ENCODE measurements at places on chromosomes 7 and 10. TPM values are rescaled to one million over a fixed set of nuclear protein-coding genes. Genes with fewer than 3 reads are reported as not detected.

- no peak for DNase-seq
Measured at GRCh38 chr7:50652400-50653125, 87.4 kb upstream of the DDC start.

The C7orf57 gene
- polyA plus RNA-seq, result 0.09 TPM

The ZPBP gene
- not detected for polyA plus RNA-seq

DNA sequence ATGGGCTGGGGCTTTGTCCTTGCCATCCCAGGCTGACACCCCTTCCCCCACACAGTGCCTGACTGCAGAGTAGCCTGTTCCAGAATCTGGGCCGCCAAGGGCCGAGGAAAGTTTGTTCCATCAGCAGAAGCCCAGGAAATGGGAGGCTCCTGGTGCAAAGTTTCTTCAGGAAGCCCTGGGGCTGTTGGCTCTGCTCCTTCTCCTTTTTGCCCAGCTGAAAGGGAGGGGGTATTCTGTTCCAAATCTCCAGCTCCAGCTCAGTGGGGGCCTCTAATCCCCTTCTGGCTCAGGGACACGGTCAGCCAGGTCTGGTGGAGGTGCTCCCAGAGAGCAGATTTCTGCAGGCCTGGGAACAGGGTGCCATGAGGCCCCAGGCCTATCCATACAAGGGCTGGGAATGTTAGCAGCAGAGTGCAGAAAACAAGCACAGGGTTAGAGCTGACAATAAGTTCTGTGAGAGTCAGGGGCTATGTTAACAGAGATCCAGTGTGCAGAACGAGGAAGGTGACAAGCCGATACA is 399.5 kb downstream of the RPS24 start:
- no peak for DNase-seq

DNA sequence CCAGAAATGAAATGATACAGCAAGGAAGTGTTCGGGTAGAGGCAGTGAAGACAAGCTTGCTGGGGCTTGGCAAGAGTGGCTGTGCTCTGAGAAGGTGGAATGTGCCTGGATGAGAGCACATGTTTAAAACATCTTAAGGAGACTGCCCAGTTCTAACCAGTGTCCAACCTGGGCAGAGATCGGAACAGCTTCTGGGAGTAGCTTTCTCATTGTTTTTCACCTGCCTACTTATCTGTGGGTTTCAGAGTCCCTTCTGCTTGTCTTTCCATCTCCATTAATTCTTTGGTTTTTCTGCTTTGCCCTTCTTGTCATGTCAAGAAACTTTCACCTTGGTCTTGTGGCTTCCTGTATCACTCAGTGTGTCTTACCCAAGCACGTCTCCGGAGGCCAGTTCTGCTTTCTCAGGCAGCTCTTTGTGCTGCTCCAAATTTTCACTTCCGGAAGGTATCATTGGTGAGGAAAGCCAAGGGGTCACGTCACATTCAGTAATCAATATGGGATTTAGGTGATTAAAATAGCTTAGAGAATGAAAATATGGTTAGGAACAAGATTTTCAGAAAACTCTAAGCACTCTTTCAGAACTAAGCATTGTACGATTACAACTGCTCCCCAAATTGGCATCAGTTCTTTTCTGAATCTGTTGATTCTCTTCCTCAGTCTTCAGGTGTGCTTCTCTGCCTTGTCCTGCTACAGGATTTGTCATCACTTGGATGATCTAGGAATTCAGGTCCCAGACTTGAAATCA is 5.5 kb upstream of the LAMB4 start:
- DNase-seq, result no peak

- DNase-seq, result peak; percentile 51
Measured at GRCh38 chr7:37901236-37901827, 15.3 kb downstream of the SFRP4 start.

- DNase-seq, result no peak
Measured at GRCh38 chr7:112798274-112799159, 8.3 kb upstream of the TMEM168 start.

The EBF3 gene
- polyA plus RNA-seq, result 0.07 TPM

The CDH23 gene
- 2.1 TPM for polyA plus RNA-seq

DNA sequence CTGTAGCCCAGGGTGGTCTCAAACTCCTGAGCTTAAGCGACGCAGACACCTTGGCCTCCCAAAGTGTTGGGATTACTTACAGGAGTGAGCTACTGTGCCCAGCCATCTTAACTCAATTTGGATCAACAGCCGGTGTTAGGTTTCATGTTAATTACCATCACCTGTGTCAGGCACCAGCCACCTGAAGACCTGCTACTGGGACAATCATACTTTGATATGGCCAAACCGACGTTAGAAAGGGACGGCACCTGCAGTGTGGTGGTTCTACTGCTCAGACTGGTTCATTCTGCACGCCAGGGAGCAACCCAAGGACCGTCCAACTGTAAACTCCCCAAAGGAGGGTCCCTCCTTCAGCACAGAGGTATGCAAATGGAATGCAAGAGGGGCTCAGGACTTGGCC is 74.2 kb upstream of the CYTH3 start:
- no peak for DNase-seq

DNA sequence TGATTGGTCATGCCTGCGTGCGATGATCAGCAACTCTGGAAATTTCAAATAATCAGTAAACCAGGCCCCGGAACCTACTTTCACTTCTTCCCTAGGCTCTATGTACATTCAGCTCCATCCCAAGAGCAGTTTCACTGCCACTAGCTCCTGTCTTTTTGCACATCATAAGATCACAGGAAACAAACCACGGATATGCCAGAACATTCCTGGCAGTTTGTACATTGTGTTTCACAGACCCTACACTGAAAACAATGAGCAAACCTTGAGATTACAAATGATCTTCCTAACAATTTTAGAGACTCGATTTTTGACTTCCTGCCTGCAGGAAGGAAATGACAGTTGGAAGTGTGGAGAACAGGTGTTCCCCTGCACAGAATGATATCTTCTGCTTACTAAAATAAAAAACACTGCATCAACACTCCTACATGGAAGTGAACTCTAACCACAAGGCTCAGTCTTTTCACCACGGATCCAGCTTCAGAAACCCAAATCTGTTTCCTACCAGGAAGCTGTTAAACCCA is 7.6 kb upstream of the TMEM236 start:
- no peak for DNase-seq

The OR2F1 gene
- polyA plus RNA-seq, result not detected

DNA sequence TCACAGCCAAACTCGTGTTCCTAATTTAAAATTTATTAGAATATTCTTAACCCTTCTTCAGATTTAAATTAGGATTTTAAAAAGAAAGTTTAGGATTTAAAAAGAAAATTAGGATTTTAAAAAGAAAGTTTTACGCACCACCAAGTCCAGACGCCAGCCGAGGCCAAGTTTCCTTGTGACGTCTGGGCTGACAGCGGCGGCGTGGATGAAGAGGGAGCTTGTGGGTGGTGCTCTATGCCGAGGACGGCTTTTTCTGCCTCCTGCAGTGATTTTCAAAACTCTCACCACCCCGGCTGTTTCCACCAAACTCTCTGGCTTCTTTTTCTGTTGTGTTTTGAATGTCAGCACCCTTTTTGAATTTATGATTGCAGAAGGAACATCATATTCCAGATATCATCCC is 252.9 kb downstream of the DNAJB6 start:
- DNase-seq, result no peak

GRCh38 chr7:22989643-22990587 is 24.0 kb downstream of the HYCC1 start:
- no peak for DNase-seq

The MMP21 gene
- polyA plus RNA-seq, result 0.04 TPM

The VWA2 gene
- not detected for polyA plus RNA-seq

- DNase-seq, result no peak
Measured at GRCh38 chr7:37344886-37345579, 103.6 kb downstream of the ELMO1 start.

The PRSS1 gene
- polyA plus RNA-seq, result not detected

DNA sequence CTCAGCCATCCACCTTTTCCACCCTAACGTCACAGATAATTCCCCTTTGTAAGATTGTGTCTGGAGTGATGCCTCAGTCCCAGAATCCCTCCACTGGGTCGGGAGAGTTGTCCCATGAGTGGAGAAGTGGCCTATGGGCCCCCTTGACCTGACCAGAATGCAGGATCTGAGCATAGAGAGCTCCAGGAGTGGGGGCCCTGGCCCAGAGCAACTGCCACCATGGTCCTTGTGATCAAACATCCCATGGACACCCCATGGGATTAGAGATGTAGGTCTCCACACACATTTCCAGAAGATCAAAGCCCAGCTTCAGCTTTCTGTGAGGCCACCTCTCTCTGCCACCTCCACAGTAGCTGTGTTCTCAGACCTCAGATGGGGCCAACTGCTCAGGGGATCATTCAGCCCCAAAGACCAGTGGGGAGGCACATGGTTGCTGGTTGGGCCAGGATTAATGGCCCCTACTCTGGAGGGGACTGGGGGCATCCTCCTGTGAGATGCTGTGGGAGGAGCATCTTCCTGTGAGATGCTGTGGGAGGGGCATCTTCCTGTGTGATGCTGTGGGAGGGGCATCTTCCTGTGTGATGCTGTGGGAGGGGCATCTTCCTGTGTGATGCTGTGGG is 28.5 kb upstream of the DPYSL4 start:
- no peak for DNase-seq

DNA sequence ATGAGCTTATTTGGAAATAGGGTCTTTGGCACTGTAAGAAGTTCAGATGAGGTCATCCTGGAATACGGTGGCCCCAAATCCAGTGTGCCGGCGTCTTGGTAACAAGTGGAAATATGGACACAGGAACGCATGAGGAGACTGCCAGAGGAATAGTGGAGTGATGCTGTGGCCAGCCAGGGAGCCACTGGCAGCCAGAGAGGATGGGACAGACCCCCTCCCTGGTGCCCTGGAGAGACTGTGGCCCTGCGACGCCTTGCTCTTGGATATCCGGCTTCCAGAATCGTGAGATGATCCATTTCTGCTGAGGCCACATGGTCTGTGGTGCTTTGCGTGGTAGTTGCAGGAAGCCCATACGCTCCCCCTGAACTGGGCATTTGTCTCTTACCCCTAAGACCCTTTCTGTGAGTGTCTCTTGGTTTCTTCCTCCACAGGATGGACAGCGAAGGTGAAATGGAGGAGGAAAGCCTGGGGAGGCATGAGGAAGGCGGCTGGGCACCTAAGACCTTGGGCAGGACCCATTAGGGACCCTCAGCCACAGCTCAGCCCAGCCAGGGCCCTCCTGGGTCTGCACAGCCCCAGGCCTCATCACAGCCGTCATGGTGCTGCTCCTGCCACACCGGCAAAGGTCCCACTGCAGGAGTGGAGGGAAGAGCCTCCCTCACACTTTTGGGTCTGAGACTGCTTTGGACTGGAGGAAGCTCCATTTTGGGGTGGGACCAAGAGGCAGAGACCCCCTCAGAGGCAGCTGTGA is 53.6 kb downstream of the INSIG1 start:
- DNase-seq, result no peak

GRCh38 chr10:73117976-73118743 is 7.9 kb downstream of the NUDT13 start:
- DNase-seq, result no peak

DNA sequence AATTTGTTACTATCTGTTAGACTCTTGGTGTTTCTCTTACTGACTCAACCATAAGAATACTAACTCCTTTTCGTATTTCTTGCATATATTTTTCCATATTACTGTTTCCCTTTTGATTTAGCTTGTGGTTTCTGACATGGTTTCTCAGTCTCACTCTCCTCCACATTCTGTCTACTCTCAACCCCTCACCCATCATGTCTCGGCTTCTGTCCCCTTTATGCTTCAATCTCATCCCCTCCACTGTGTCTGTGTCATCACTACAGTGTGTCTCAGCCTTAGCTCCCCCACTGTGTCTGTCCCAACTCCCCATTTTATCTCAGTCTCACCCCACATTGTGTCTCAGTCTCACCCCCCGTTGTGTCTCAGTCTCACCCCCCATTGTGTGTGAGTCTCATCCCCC is 126.9 kb downstream of the VIPR2 start:
- no peak for DNase-seq

GRCh38 chr10:97873569-97873968 is 23.9 kb downstream of the GOLGA7B start:
- DNase-seq, result no peak

DNA sequence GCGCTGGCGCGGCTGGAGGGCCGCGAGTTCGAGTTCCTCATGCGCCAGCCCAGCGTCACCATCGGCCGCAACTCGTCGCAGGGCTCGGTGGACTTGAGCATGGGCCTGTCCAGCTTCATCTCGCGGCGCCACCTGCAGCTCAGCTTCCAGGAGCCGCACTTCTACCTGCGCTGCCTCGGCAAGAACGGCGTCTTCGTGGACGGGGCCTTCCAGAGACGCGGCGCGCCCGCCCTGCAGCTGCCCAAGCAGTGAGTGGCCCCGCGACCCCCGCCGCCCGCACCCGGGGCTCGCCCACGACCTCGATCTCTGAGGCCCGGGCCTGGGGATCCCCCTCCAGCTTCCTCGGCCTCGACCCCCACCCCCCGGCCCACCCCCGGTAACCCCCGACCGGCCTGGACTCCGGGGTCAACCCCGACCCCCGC is 537 bp downstream of the FOXK1 start:
- peak; percentile 74 for DNase-seq

The CALHM3 gene
- 0.17 TPM for polyA plus RNA-seq

The LRGUK gene
- polyA plus RNA-seq, result 0.21 TPM

DNA sequence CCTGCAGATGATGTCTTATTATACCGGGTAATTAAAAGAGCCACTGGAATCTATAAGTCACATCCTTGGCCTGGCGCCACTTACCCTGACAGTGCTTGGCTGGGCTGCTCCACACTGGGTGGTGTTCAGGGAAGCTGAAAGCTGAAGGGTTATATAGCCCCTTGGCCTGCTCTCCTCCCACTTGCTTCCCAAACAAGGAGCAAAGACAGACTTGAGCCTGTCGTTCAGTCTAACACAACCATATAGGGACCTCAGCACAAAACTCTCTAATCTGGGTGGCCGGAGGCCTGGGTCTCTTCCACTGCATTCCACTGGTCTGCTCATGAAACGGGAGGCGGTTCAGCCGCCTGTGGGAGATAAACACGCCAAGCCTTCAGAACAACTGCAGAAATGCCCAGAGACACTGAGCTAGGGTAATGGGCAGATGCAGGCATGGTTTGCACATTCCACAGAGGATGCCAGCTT is at the start of gene ACTA2:
Gene ACTA2 (minus strand): TSS at position 127 of the 465 bp plus-strand sequence. CDS start 3,843 bp downstream, outside the sequence.
- no peak for DNase-seq

GRCh38 chr10:79434223-79434687 is 11.2 kb downstream of the ZCCHC24 start:
- DNase-seq, result no peak

DNA sequence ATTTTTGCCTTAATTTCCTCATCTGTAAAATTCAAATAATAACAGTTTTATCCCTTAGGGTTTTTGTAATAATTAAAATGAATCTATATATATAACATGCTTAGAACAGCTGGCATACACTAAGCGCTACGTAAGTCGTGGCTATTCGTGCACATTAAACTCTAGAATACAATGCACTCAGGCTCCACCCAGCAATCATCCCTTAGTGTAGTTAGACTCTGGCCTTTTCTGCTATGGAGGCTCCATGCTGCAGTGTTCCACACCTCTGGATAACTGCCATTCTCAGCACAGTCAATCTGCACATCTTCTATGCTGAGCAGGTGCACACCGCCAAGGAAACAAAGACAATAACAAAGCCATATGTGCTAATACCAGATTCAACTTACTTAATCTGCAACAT is 92.9 kb downstream of the IPMK start:
- DNase-seq, result no peak

- DNase-seq, result no peak
Measured at GRCh38 chr10:126165874-126166273, 222.4 kb downstream of the ADAM12 start.
